ENCODE measurements at places on chromosomes 7 and 10.

GRCh38 chr10:44716470-44717015 is 194.6 kb upstream of the TMEM72 start:
- no peak for DNase-seq

- DNase-seq, result no peak
Observed at GRCh38 chr10:31270954-31271353, 48.1 kb upstream of the ZEB1 start.

- DNase-seq, result no peak
Observed at GRCh38 chr7:43175570-43176200, 63.2 kb downstream of the HECW1 start.

DNA sequence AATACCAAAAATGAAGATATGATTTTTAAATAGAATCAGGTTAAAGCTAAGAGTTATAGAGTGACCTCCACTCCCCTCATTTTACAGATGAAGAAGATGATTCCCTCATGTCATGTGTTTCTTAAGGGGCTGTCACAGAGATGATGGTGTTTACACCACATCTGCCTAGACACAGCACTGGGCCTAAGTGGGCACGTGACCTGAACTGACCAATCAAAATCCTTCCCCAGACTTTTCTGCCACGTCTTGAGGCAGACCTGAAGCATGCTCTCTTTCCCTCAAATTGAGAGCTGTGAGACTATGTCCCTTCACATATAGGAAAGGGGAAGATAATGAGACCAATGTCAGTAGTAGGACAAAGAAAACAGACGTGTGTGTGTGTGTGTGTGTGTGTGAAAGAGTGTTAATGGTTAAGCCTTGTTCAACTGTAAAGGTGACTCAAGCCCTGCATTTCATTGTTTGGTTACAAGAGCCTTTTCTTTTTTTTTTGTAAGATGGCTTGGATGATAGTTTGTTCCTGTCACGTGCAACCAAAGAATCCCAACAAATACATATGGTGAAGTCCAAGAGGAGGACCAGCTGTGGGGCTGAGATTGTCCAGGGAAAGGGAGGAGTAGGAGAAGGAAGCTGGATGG is 172.8 kb upstream of the AOAH start:
- no peak for DNase-seq

GRCh38 chr7:26449175-26450165 is 157.8 kb downstream of the SNX10 start:
- DNase-seq, result peak; percentile 71

- no peak for DNase-seq
Observed at GRCh38 chr10:103479135-103479534, at the start of gene CALHM3. TSS of gene CALHM3 (minus strand) at chr10:103479240. CDS start at chr10:103479032, 208 bp downstream.

GRCh38 chr7:105355701-105356100 is 33.0 kb downstream of the SRPK2 start:
- DNase-seq, result no peak

GRCh38 chr10:68981074-68981473 is 7.5 kb upstream of the KIFBP start:
- no peak for DNase-seq

DNA sequence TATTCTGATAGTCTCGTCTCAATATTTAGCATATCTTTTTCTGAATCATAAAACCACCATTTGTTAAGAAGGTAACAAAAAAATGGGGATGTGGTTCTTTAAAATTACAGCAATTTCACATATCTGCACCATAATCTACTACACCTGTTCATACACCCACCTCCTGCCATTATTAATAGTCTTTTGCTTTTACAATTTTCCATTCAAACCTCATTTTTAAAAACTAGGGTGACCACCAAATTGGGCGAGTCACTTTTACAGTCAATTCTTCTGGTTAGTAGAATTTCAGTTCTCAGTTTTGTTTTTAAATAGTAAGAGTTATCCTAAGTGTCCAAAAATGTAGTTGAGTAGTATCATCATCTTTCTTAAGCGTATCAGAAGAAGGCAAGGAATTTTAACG is 48.4 kb upstream of the GSAP start:
- DNase-seq, result no peak

DNA sequence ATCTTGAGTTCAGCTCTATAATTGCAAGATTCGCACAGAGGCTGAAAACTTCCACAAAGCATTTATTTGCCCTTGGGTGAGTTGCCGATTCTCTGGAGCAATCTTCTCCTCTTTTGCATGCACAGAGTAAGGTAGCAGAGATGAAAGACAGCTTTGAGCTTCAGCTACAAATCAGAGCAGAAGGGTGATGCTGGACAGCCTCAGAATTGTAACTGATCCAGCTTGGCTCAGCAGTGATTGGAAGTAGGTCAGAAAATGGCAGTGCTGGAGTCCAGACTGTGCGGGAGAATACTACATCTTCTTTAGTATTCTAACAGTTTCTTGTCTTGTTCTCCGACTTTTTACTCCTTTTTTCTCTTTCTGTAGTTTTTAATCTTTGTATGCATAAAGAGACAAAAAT is 55.4 kb upstream of the CDC14C start:
- DNase-seq, result no peak

DNA sequence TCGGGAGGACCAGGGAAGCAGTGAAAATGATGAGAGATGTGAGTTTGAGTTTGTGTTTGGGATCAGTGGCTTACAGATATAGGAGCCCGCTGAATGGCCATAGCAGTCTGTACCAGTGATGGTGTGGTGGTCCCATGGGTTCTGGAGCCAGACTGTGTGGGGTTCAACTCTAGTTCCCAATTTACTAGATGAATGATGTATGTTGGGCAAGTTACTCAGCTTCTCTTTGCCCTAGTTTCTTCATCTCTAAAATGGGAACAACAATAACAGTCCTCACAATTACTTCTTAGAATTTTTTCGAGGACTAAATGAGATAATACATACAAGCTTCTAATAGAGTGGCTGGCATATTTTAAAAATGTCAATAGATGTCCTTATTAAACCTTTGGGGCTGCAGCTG is 184.4 kb downstream of the WNT2 start:
- DNase-seq, result no peak

DNA sequence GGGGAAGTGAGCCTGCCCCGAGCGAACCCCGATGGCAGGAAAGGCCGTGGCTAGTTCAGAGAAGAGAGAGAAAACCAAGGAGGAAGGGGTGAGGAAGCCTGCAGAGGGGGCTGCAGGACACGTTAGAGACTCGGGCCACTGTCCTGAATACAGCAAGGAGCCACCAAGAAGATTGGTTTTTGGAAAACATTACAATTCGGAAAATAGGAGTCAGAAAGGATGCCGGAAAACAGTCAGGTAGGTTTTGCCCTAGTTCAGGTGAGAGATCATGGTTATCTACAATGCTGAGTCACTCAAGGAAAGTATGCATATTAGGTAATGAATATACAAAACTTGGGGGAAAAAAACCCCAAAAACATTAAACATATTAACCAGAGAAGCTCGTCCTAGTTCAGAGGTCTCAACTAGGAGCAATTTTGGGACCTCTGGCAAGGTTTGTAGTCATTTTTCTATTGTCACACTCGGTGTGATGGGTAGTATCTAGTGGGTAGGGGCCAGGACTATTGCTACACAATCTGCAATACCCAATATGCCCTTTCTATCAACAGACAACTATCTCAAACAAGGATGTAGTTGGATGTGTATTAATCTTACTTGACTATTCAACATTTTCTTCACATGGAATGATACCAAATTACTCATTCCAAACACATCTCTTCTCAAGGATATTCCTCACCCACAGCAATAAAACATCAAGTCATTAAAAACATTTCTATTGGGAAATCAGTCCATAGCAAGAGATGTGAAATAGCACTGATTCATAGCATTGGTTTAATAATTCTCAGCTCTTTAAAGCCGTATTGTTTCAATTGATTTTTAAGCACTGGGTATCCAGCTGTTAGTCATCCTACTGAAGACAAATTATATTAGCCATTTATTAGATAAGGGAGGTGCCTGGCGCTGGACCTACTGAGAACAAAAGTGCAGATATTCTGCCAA is 74.4 kb upstream of the RSU1 start:
- peak; percentile 94 for DNase-seq

DNA sequence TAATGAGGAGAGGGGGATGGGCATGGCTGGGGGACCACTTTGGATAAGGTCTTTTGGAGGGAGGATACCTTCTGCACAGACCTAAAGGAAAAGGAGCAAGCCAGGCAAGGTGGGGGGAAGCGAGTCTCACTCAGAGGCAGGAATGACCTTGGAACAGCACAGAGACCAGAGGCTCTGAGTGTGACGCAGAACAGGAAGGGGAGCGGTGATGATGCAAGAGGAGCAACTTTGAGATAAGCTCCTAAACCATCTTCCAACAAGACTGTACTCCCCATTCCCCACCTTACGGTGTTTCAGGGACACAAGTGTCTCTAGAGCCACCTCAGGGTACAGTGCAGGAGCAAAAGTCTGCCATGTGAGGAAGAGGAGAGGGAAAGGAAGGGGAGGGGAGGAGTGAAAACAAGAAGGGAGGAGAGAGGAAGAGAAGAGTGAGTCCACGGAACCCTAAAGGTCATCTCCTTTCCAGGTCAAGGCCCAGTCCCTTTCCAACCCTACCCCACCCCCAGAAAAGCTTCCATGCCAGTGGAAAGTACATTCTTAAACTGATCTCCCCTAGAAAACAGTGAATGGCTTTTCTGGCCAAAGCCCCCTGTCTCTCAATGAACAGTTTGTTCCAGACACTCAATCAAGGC is 54.1 kb downstream of the JAZF1 start:
- no peak for DNase-seq

GRCh38 chr10:72263613-72264241 is 10.0 kb upstream of the DDIT4 start:
- no peak for DNase-seq

- no peak for DNase-seq
Observed at GRCh38 chr7:32253299-32253698, 183.1 kb upstream of the PDE1C start.

- peak; percentile 63 for DNase-seq
Observed at GRCh38 chr7:158650821-158651225, 53.8 kb downstream of the NCAPG2 start.

GRCh38 chr10:93458821-93459257 is 23.3 kb downstream of the MYOF start:
- peak; percentile 100 for DNase-seq

DNA sequence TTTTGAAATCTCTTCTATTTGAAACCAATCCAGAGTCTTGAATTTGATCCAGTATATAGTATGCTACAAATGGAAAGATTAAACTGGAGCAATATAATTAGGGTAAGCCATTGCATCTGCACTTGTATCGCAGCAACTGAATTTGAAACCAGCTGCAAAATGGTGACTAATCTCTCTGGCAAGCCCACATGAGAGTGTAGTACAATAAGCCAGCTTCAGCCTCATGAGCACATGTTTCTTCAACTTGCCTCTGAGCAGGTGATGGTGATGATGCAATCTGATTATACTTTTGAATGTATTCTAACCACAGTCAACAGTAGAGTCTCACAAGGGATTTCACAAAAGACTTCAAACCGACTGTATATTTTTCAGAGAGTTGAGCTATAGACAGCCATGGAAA is 829 bp upstream of the RPA3 start:
- DNase-seq, result peak; percentile 90

GRCh38 chr10:15208221-15208620 is 39.7 kb upstream of the NMT2 start:
- DNase-seq, result no peak

- no peak for DNase-seq
Observed at GRCh38 chr7:70389531-70390151, 742.3 kb upstream of the GALNT17 start.

GRCh38 chr7:5528071-5528814 is 104.6 kb upstream of the TNRC18 start:
- DNase-seq, result peak; percentile 53

- no peak for DNase-seq
Observed at GRCh38 chr7:44775383-44776107, 20.9 kb upstream of the PPIA start.

DNA sequence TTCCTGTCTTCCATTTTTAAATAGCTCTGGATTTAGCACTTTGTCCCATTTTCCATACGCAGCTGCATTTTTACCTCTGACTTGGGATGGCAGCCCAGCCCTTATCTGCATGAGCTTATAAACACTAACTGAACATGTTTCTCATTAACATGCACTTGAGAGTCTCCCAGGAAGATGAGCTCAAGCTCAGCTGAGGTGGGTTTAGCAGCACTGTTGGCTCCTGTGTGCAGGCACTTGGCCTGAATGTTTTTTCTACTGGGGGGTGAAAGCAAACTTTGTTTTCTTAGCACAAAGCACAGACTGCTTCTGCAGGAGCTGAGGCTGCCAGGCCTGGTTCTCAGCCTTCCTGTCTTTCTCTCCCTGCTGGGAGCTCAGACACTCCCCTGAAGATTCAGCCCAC is 1093.6 kb upstream of the AUTS2 start:
- DNase-seq, result no peak

- DNase-seq, result no peak
Observed at GRCh38 chr7:121123032-121123431, 134.5 kb downstream of the CPED1 start.

- no peak for DNase-seq
Observed at GRCh38 chr7:139384611-139385010, 24.9 kb downstream of the LUC7L2 start.

GRCh38 chr10:110803830-110804338 is 67.8 kb upstream of the PDCD4 start:
- DNase-seq, result peak; percentile 56

GRCh38 chr10:123678376-123678775 is 12.2 kb downstream of the GPR26 start:
- no peak for DNase-seq

DNA sequence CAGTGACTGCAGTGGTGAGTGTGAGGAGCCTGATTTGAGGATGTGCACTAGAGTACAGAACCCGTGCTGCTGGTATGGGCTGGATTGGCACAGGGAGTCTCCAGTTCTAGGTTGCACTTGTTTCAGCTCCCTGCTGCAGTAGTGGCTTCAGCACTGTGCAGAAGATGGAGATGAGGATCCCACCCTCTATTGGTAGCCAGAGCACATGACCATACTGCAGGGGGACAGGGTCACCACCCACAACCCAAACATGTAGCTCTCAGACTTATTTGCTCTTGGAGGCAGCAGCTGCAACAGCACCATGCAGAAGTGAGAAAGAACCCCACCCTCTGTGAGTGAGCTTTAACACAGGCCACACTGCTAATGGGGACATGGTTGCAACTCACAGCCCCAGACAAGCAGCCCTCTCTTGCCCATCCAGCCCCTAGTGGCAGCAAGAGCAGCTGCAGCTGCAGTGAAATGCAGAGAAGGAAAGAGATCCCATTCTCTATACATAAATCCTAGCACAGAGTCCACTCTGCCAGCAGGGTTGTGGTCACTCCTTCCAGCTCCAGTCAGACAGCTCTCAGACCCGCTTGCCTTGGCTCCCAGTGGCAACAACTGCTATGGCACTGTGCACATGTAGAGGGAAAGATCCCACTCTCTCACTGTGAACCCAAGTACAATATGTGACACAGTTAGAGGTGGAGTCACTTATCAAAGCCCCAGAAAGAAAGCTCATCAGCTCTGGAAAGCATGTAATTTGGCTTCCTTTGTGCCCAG is 51.4 kb upstream of the SCIN start:
- DNase-seq, result no peak

DNA sequence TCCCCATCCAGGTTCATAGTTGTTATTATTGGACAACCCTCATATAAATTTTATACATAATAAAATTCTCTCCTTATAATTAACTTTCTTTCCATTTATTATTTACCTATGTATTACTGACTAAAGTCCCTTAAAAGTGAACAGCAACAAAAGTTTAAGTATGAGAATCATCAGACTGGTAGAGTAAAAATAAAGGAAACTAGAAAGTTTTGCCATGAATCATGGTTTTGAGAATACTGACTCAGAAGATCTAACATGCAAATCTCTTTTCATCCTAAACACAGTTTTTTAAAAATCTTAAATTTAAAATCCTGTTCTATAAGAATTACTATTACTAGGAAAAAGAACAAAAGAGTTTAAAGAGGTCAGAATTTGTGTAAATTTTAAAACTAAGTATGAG is 32.1 kb downstream of the HERC4 start:
- DNase-seq, result peak; percentile 28

GRCh38 chr7:36100634-36101033 is 52.4 kb upstream of the EEPD1 start:
- peak; percentile 44 for DNase-seq
